ENCODE measurements at places on chromosomes 6 and 20.

DNA sequence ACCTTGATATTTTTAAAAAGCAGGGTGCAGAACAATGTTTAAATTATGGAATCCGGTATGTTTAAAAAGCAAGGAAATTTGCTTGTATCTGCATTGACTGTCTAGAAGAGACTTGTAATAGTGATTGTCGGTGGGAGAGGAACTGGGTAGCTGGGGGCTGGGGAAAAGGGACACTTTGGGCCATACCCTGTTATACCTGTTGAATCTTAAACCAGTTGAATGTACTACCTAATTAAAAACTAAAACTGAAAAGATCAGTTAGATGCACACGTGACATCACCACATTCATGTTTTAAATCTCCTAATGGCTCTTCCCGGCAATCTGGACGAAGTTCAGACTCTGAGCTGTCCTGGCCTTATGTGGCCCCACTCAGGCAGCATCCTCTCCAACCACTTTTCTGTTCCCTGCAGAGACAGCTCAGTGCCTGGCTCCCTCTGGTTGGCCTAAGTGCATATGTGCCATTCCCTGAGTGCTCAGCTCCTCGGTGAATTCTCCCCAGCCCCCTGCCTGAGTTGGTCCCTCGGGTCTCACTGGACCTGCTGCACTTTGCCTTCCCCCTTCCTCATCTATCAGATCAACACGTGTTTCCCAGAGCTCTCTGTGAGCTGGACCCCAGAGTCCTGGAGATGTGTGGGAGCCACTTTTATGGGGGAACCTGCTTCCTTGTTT, 36.3 kb downstream of the SLC52A3 start:
- DNase-seq = no peak

GRCh38 chr6:145761584-145761983, 26.3 kb upstream of the EPM2A start:
- no peak for DNase-seq

GRCh38 chr6:154951345-154952200, 43.5 kb upstream of the TIAM2 start:
- no peak for DNase-seq

DNA sequence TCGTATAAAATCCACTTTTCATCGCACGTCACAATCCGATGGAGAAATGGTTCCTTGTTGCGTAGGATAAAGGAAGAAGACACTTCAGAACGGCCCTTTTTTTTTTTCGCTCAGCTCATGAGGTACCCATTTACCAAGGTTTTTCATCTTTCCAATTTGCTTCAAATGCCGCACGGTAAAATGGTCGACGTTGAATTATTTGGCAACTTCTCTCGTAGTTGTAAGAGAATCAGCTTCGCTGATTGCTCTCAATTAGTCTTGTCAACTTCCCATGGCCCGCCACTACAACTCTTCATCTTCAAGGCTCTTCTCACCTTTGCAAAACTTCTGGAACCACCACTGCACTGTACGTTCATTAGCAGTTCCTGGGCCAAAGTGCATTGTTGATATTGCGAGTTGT, 28.8 kb downstream of the POM121L2 start:
- DNase-seq = no peak

DNA sequence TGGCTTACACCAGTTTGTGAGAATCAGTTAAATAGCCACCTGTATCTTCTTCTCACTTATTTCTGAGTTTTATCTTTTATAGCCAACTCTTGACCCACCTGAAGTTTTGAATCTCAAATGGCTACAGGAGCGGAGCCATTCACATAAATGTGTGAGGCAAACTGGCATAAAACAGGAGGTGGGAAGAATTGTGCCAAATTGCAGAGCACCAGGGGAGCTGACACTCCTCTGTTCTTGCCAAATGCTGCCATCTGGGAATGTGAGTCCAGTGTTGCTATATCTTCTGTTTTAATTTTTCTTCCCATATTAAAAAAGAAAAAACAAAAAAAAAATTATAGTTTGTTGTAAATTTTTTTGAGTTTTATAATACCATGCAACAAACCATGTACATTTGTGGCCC, 17.0 kb upstream of the RNF146 start:
- DNase-seq = no peak

- DNase-seq = no peak
Measured at GRCh38 chr20:5642155-5642981, 107.8 kb upstream of the SHLD1 start.

DNA sequence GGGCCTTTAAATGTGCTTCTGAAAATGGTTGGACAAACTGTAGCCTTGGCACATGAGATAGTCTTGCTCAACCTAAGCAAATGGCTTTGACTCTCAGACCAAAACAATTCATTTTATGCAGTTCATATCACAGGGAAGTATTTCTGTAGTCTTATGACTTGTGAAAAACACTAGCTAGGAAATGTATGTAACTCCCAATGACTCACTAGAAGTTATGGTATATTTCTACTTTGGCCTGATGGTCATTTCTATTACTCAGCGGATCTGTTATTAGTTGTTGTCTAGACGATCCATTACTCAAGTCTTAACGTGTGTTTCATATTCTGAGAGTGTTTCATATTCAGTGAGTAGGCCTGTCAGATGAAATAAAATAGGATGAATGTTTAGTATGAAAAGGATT, 1333.5 kb downstream of the KHDRBS2 start:
- no peak for DNase-seq

DNA sequence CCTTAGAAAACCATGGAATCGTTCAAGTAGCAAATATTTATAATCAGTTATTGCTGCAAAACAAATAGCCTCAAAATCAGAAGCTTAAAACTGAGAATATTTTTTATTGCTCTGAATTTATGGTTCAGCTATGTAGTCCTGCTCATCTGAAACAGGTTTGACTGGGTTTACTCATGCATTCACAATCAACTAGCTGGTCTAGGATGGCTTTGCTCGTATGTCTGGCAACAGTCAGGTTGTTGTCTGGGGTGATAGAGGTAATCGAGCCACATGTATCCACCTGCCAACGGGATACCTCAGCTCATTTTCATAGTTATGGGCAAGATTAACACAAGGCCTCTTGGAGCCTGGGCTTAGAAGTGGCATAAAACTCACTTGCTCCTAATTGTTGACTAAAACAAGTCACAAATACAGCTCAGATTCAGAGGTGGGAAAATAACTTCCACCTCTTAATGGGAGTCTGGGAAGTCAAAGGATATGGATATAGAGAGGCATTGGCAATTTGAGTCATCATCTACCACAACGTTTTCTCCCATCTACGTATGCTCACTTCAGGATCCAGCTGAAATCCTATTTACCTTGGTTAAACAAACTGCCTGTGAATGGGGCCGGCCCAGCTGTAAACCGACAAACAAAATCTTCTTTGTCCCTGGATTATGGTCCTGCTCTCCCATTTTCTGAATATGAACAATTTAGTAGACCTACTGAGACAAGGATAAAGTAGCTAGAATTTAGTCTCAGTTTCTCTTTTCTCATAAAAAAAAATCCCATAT, 54.5 kb upstream of the TENT5A start:
- no peak for DNase-seq

All from stimulated activated CD8-positive, alpha-beta memory T cell treated with anti-CD3 and anti-CD28 coated beads, Interleukin-4, amount 100 ng/mL, for 1 hour (primary cell).